Right ventricle myocardium inferior (tissue), 1 donor: ENCODE measurements at places on chromosomes 2 and 18. TPM values are rescaled to one million over a fixed set of nuclear protein-coding genes. Genes with fewer than 3 reads are reported as not detected.

The PAIP2B gene
- total RNA-seq: 64.9 TPM

The NGEF gene
- total RNA-seq: 0.51 TPM

The TRIM43 gene
- total RNA-seq: not detected

The ZNF396 gene
- 0.70 TPM for total RNA-seq

The TXNDC2 gene
- total RNA-seq: not detected

The TPRKB gene
- 45.9 TPM for total RNA-seq

The STPG4 gene
- not detected for total RNA-seq

The POTEF gene
- not detected for total RNA-seq

The SNTG2 gene
- 2.4 TPM for total RNA-seq

The IMPA2 gene
- total RNA-seq: 82.8 TPM

The TUBA4A gene
- total RNA-seq: 128 TPM

The EPG5 gene
- total RNA-seq: 18.2 TPM

The PRKCE gene
- total RNA-seq: 17.8 TPM

The SNRNP27 gene
- total RNA-seq: 58.3 TPM

The SCN7A gene
- total RNA-seq: 35.4 TPM

The CCDC85A gene
- 5.3 TPM for total RNA-seq

The PPP1R7 gene
- total RNA-seq: 66.6 TPM

The COBLL1 gene
- 15.2 TPM for total RNA-seq

The PSMA8 gene
- total RNA-seq: 0.14 TPM

The ANTXR1 gene
- 31.9 TPM for total RNA-seq

The FOXD4L1 gene
- not detected for total RNA-seq

The BIRC6 gene
- 35.7 TPM for total RNA-seq

The POTEC gene
- not detected for total RNA-seq

The MC4R gene
- total RNA-seq: not detected

The GREB1 gene
- total RNA-seq: 11.4 TPM

The NOSTRIN gene
- total RNA-seq: 16.9 TPM

The UGT1A8 gene
- total RNA-seq: not detected

The TFPI gene
- 33.6 TPM for total RNA-seq

The RFTN2 gene
- 7.5 TPM for total RNA-seq

The CRYGD gene
- total RNA-seq: not detected

The ACMSD gene
- total RNA-seq: not detected

The SLC9A4 gene
- total RNA-seq: not detected

The BCL2 gene
- 7.4 TPM for total RNA-seq
